Heart left ventricle (tissue), 16 donors: ENCODE measurements at places on chromosomes 1 and 21. TPM values are rescaled to one million over a fixed set of nuclear protein-coding genes. Genes with fewer than 3 reads are reported as not detected.

Gene PYHIN1
- total RNA-seq, result 0.23 TPM

- H3K36me3 ChIP-seq, result no peaks in the 10 kb centered on the region
- no peaks in the 10 kb centered on the region for H3K27me3 ChIP-seq
- no peaks in the 10 kb centered on the region for H3K4me1 ChIP-seq
- no peak for DNase-seq
- H3K27ac ChIP-seq, result no peak overlapping the region
Observed at GRCh38 chr1:57603696-57604095, 179.8 kb upstream of the DAB1 start.

Gene NHLH2
- total RNA-seq, result not detected

DNA sequence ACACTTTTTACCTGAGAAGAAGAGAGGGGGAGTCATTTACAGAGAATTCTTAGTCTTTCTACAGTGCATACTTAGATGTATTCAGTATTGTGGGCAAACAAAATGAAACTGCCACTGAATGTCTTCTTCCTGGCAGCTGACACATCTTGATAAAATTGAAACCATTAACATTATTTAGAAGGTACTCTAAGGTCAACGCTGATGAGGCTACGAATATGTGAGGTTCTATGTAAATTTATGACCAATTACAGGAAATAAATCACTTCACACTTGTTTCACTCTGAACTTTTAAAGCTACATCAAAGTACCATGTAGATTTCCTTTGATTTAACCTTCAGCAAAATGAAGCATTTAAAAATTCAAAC lies 51.3 kb upstream of the GFI1 start:
- H3K36me3 ChIP-seq, result no peaks in the 10 kb centered on the region
- no peak overlapping the region for H3K4me3 ChIP-seq
- H3K27me3 ChIP-seq, result no peaks in the 10 kb centered on the region

Gene TMEM79
- 1.1 TPM for total RNA-seq

- H3K27me3 ChIP-seq, result no peaks in the 10 kb centered on the region
- H3K4me1 ChIP-seq, result no peaks in the 10 kb centered on the region
- DNase-seq, result no peak
- H3K36me3 ChIP-seq, result no peaks in the 10 kb centered on the region
- H3K27ac ChIP-seq, result no peak overlapping the region
Observed at GRCh38 chr1:246212013-246212412, 295.1 kb downstream of the SMYD3 start.

Gene FH
- total RNA-seq, result 171 TPM

DNA sequence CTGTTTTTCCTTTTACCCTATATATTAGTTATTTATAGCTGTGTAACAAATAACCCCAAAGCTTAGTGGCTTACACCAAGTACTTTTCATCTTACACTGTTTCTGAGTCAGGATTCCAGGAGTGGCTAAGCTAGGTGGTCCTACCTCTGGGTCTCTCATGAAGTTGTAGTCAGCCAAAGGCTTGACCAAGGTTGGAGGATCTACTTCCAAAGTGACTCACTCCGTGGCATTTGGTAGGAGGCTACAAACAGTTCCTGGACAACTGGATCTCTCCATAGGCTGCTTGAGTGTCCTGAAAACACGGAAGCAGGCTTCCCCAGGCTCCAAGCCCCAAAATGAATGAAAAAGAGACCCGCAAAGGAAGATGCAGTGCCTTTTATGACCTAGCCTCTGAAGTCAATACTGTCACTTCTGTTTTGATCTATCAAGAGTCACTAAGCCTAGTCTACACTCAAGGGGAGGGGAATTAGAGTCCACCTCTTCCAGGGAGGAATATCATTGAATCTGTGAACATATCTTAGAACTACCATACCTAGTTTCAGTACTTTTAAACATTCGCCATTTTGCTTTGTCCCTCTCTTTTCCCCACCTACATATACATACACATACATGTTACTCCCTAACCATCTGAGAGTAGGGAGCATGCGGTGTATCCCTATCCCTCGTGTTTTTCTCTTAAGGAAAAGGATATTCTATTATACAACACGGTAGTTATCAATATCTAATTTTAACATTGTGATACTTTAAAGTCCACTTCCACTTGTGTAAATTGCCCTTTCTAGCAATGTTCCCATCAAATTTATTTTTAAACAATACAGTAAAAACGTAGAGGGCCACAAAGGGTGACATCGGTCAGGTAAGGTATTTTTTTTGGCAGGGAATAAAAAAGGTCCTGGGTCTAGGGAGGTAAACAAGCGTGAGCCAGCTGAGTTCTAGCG lies 67.2 kb downstream of the SLC35A3 start:
- peaks cover 34% of the 10 kb centered on the region for H3K4me1 ChIP-seq
- peak overlapping the region; percentile 96 for H3K27ac ChIP-seq
- H3K4me3 ChIP-seq, result peak overlapping the region; percentile 90
- DNase-seq, result no peak

Gene CATSPERE
- total RNA-seq, result 0.35 TPM

DNA sequence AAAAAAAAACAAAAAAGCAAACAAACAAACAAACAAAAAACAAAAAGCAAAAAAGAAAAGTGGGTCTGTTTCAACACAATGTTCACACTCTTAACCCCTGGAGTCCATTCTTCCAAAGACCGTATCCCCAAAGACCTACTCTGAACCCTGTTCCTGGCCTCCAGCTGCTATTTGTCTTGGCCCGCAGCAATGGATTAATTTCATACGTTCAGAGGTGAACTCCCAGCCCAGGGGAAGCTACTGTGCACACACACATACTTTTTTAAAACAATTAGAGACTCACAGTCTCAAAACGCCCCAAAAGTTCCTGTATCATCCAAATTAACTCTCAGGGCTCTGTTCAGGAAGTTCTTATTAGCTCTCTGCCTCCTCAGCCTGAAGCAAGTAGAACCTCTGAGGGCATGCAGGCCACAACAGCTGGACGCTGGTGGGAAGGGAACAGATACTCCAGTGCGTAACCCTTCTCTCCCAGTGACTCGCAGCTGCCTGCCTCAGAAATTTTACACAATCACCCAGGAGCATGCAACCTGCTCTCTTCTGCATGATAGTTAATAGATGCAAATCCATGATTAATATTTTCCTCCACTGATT lies 395.4 kb downstream of the RRAGC start:
- H3K27me3 ChIP-seq, result no peaks in the 10 kb centered on the region
- H3K4me3 ChIP-seq, result no peak overlapping the region
- H3K27ac ChIP-seq, result no peak overlapping the region
- H3K36me3 ChIP-seq, result no peaks in the 10 kb centered on the region

- no peaks in the 10 kb centered on the region for H3K4me1 ChIP-seq
- no peaks in the 10 kb centered on the region for H3K36me3 ChIP-seq
- H3K4me3 ChIP-seq, result no peak overlapping the region
- H3K27ac ChIP-seq, result no peak overlapping the region
- no peaks in the 10 kb centered on the region for H3K27me3 ChIP-seq
- DNase-seq, result no peak
Observed at GRCh38 chr21:37668462-37669239, 247.6 kb downstream of the KCNJ6 start.

DNA sequence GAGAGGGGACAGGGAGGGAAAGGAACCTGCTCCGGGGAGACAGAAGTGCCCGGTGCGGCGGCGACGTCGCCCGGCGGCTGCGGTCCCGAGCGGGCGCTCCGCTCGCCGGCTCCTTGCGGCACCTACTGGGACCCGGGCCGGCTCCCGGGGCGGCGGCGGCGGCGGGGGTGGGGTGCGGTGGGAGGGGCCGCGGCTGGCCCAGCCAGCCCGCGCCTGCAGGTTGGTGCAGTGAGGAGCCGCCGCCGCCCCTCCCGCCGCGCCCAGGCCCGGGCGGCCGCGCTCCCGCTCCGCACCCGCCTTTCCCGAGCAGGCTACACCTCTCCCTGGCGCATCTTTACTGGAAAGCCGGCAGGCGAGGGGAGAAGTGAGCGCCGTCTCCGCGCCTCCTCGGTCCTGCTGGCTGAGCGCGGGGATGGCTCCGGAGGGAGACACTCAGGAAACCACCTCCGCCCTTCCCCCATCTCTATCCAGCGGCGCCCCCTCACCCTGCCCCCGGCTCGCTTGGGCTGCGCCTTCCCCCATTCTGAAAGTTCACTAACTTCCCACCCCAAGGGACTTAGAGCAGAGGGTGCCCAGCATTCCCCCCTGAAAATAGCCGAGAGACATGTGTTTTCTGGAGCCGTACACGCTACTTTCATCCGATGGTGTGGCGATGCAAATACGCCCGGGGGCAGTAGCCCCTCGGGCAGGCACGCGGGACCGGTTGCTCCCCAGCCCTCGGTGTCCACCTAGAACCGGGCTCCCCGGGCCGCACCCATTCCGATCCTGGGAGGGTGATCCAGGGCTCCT lies at the start of gene PLD5:
Gene PLD5 (minus strand): TSS at position 127 of the 789 bp plus-strand sequence.
- DNase-seq, result no peak
- H3K27me3 ChIP-seq, result peaks cover 10% of the 10 kb centered on the region
- no peaks in the 10 kb centered on the region for H3K36me3 ChIP-seq
- H3K27ac ChIP-seq, result no peak within 1 kb of the TSS

GRCh38 chr1:44655609-44656008 lies 18.7 kb downstream of the TMEM53 start:
- H3K4me3 ChIP-seq, result no peak overlapping the region
- DNase-seq, result no peak
- no peaks in the 10 kb centered on the region for H3K4me1 ChIP-seq
- no peaks in the 10 kb centered on the region for H3K27me3 ChIP-seq
- peaks cover 24% of the 10 kb centered on the region for H3K36me3 ChIP-seq
- H3K27ac ChIP-seq, result no peak overlapping the region

- no peak overlapping the region for H3K4me3 ChIP-seq
- H3K4me1 ChIP-seq, result peaks cover 12% of the 10 kb centered on the region
- H3K36me3 ChIP-seq, result no peaks in the 10 kb centered on the region
- DNase-seq, result peak; percentile 29
- no peaks in the 10 kb centered on the region for H3K27me3 ChIP-seq
- H3K27ac ChIP-seq, result peak overlapping the region; percentile 44
Observed at GRCh38 chr1:45647248-45648021, 23.6 kb upstream of the CCDC17 start.

GRCh38 chr1:39214998-39215873 lies 10.7 kb downstream of the MACF1 start:
- peak overlapping the region; percentile 80 for H3K27ac ChIP-seq
- no peak overlapping the region for H3K4me3 ChIP-seq
- no peak for DNase-seq
- H3K27me3 ChIP-seq, result no peaks in the 10 kb centered on the region

Gene TMEM61
- 0.48 TPM for total RNA-seq

Gene DEPDC1
- total RNA-seq, result 0.09 TPM

- no peaks in the 10 kb centered on the region for H3K27me3 ChIP-seq
- DNase-seq, result no peak
- peak overlapping the region; percentile 23 for H3K4me3 ChIP-seq
- H3K4me1 ChIP-seq, result peaks cover 51% of the 10 kb centered on the region
- peak overlapping the region; percentile 86 for H3K27ac ChIP-seq
Observed at GRCh38 chr21:44957901-44958451, 18.1 kb downstream of the SLX9 start.

Gene ADAM30
- total RNA-seq, result not detected

DNA sequence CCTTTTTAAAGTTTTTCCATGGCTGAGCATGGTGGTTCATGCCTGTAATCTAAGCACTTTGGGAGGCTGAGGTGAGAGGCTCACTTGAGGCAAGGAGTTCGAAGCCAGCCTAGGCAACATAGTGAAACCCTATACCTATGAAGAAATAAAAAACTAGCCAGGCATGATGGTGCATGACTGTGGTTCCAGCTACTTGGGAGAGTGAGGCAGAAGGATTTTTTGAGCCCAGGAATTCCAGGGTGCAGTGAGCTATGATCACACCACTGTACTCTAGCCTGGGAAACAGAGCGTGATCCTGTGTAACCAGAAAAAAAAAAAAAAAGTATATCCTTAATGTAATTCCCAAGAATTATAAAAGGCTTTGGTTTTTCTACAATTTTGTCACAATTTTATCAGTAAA lies 17.4 kb downstream of the DEPDC1 start:
- no peak for DNase-seq
- no peaks in the 10 kb centered on the region for H3K36me3 ChIP-seq
- H3K4me1 ChIP-seq, result no peaks in the 10 kb centered on the region
- no peak overlapping the region for H3K4me3 ChIP-seq
- H3K27me3 ChIP-seq, result no peaks in the 10 kb centered on the region
- no peak overlapping the region for H3K27ac ChIP-seq

- no peak for DNase-seq
- H3K27me3 ChIP-seq, result no peaks in the 10 kb centered on the region
- no peaks in the 10 kb centered on the region for H3K4me1 ChIP-seq
- no peak overlapping the region for H3K27ac ChIP-seq
- no peak overlapping the region for H3K4me3 ChIP-seq
Observed at GRCh38 chr1:225860107-225860506, 22.1 kb downstream of the TMEM63A start.

- H3K27ac ChIP-seq, result no peak overlapping the region
- no peaks in the 10 kb centered on the region for H3K36me3 ChIP-seq
- H3K4me3 ChIP-seq, result no peak overlapping the region
- peak; percentile 57 for DNase-seq
- no peaks in the 10 kb centered on the region for H3K27me3 ChIP-seq
Observed at GRCh38 chr1:3471356-3472087, 17.1 kb downstream of the ARHGEF16 start.

- no peaks in the 10 kb centered on the region for H3K4me1 ChIP-seq
- no peak overlapping the region for H3K27ac ChIP-seq
- H3K27me3 ChIP-seq, result no peaks in the 10 kb centered on the region
Observed at GRCh38 chr21:29487154-29487553, 188.4 kb downstream of the BACH1 start.

GRCh38 chr1:1063261-1063944 lies 10.7 kb downstream of the RNF223 start:
- no peaks in the 10 kb centered on the region for H3K4me1 ChIP-seq
- no peak overlapping the region for H3K27ac ChIP-seq
- H3K27me3 ChIP-seq, result peaks cover 37% of the 10 kb centered on the region

Gene FBLIM1
- total RNA-seq, result 78.4 TPM
